ENCODE measurements at places on chromosomes 7 and 10.

GRCh38 chr10:126374435-126374834, 13.8 kb downstream of the ADAM12 start:
- no peak for DNase-seq

DNA sequence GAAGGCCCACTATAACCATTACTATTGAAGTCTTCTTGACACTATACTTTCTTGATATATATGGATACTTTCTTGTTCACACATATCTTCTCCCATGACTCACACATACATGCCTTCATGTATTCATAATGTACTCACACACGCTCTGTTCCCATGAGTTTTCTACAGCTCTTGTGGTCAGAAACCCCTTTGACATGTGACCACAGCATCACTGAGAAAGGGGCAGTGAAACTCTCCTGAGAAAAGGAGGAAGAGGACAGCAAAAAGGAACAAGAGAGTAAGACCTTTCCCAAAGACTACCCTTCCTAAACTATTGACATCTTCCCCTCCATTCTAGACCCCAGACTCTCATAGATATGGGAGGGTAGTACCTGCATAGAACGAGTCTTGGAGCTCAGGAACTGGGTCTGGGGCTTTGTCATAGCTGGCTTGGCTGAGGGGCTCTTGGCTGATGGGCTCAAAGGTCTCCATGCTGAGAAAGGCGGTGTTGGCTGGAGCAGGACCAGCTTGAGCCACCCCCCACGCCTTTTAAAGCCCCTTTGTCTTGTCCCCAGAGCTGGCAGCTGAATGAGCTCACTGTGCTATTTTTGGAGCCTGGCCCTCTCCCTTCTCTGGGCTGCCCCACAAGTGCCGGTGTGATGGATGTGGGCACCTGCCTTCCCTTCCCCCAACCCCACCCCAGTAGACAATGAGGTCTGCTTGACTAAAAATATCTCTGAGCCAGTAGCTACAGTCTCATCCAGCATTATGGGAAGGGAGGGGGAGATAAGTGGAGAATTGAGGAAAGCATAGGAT, 5.1 kb downstream of the SYNPO2L start:
- DNase-seq = no peak

- no peak for DNase-seq
Observed at GRCh38 chr7:50687096-50687495, 95.6 kb downstream of the GRB10 start.

DNA sequence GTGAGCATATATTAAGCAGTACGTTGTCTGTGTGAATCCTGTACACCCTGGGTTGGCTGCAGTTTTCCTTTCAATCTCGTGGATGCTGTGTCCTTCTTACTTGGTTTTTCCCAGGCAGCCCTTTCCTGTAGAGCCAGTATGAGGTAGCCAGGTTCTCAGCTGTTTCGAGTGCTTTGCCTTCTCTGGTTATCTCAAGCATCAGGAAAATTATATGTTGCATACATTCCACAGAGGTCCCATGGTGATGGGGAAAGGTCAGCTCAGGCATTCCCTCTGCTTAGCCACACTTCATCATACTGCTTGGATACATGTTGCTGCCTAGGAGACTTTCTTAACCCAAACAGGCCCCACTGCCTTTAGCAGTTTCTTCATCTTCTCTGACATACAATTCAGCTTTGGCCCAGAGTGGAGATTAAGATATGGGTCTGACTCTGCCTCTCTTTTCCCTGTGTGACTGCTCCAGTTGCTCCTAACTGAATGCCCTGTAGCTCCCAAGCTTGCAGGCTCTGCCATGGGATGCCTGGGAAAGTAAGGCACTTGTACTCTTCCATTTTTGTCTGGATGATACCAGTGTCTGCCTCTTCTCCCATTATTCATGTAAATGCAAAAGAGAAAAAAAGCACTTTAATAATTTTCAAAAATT, 11.3 kb downstream of the GNAI1 start:
- DNase-seq = no peak

- DNase-seq = no peak
Observed at GRCh38 chr7:116977172-116977571, 23.9 kb downstream of the ST7 start.

GRCh38 chr10:80599424-80599847, 61.7 kb downstream of the SH2D4B start:
- DNase-seq = no peak

GRCh38 chr10:128738386-128738915, 612.2 kb upstream of the MKI67 start:
- DNase-seq = no peak

- no peak for DNase-seq
Observed at GRCh38 chr10:101859530-101859929, 15.9 kb upstream of the KCNIP2 start.

GRCh38 chr10:49071160-49071761, 44.1 kb downstream of the VSTM4 start:
- no peak for DNase-seq

DNA sequence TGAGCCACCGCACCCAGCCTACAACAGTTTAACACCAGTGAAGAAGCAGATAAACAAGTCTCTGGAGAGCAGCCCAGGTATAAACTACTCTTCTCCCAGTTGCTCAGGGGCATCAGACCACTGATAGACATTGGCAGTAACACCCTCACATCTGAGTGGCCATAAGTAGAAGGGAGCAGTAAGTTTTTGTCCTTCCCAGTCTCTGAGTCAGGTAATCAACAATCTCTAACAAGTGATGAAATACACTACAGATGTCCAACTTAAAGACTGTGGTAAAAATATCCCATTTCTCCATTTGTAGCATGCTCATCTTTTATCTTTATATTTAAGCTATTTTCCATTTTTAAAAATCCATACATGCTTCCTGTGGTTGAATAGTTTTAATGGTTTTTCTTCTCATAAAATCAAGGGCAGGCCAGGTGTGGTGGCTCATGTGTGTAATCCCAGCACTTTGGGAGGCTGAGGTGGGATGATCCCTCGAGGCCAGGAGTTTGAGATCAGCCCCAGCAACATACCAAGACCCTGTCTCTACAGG, 78.6 kb downstream of the GSAP start:
- DNase-seq = no peak

Data from activated T-helper 1 cell treated with anti-CD3 and anti-CD28 coated beads, Interleukin-2, amount 50 U/mL, for 16 hours (primary cell).